Natural killer cell (primary cell): ENCODE measurements at places on chromosomes 2 and 18. TPM values are rescaled to one million over a fixed set of nuclear protein-coding genes. Genes with fewer than 3 reads are reported as not detected.

- DNase-seq, result peak; percentile 54
Measured at GRCh38 chr2:143246815-143247744, 117.9 kb downstream of the ARHGAP15 start.

DNA sequence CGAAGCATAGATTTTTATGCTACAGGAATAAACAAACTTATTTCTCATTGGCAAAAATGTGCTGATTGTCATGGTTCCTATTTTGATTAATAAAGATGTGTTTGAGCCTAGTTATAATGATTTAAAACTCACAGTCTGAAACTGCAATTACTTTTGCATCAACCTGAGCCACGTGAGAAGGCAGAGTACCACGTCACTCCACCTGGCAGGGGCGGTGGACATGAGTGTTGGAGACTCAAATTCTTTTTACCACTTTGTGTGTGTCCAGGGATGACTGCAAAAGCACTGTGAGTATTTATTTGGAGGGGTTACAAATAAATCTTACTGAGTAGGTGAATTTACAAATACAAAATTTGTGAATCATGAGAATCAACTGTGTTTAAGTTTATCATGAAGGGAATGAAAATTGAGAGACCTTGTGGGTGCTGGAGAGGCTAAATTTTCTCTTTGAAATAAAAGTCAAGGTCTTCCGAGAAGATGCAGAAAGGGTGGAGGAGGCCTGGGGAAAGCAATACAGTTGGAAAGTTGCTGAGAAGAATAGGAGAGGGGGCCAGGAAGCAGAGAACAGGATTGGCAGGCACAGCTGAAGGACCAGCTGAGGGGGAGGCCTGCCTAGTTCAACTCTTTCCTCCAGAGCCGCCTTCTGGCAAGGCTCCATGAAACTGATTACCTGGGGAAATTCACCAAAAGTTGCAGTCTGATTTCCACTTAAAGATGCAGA, 316.4 kb downstream of the MYCN start:
- DNase-seq, result no peak

- no peak for DNase-seq
Measured at GRCh38 chr2:234110219-234110618, 59.7 kb downstream of the SPP2 start.

The SRD5A2 gene
- not detected for total RNA-seq

DNA sequence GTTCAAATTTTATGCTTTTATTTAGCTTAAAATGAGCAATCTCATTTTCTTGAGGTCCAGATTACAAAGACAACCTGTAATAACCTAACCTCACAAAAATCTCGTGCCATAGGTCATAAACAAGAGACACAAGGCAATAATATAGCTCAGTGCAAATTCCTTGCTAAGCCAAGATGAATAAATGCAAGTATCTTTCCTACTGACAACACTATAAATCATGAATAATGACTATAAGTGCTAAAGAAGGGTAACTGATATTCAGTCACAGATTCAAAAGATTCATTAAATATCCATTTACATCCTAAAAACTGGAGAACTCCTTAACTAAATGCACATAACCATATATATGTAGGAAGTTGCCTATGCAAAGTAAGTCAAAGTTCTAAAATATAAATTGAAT, 1641.6 kb downstream of the LRP1B start:
- DNase-seq, result no peak

GRCh38 chr2:30932870-30933269, 125.6 kb upstream of the CAPN13 start:
- no peak for DNase-seq

DNA sequence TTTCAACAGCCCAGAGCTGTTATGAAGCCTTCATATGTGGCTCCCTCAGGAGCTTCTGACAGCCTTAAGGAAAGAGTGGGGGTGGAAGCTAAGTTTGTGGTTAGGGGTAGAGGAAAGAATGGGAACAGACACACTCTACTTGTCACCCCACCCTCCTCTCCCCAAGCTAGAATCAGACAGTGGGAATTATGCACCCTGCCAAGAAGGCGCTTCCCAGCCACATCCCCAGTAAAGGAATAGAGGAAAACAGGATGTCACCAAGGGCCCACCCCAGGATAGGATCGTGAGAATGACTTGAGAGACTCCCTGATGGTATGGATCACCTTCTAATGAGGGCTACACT, 32.4 kb upstream of the EML4 start:
- no peak for DNase-seq

- DNase-seq, result no peak
Measured at GRCh38 chr2:108637304-108637669, 82.0 kb upstream of the RANBP2 start.

The TBC1D8 gene
- 2.2 TPM for total RNA-seq

DNA sequence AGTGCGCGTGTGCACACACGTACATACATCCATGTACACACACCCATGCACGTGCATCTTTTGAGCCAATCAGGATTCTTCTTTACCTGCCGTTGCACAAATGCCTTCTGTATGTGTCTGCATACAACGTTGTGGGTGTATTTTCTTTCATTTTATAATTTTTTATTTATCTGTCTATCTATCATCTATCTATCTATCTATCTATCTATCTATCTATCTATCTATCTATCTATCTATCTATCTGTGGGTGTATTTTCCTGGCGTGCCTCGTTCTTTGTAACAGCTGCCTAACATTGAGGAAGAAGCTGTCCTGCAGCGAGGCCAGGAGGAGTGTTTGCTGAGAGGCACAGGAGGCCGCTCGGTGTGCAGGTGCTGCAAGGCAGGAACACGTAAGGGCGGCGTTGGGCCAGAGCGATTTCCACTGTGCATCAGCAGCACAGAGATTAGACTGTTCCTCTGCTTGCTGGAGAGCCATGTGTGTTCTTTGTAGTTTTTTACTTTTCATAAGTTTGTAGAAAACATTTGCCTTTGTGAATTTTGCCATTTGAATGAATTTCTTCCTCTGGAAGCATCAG, 84.4 kb downstream of the DGKD start:
- DNase-seq, result no peak

- DNase-seq, result no peak
Measured at GRCh38 chr2:225429717-225430116, 30.2 kb downstream of the NYAP2 start.

- no peak for DNase-seq
Measured at GRCh38 chr2:3043726-3044125, 333.9 kb downstream of the EIPR1 start.

- no peak for DNase-seq
Measured at GRCh38 chr2:22536133-22536532, 848.8 kb upstream of the KLHL29 start.

The MFSD2B gene
- not detected for total RNA-seq

DNA sequence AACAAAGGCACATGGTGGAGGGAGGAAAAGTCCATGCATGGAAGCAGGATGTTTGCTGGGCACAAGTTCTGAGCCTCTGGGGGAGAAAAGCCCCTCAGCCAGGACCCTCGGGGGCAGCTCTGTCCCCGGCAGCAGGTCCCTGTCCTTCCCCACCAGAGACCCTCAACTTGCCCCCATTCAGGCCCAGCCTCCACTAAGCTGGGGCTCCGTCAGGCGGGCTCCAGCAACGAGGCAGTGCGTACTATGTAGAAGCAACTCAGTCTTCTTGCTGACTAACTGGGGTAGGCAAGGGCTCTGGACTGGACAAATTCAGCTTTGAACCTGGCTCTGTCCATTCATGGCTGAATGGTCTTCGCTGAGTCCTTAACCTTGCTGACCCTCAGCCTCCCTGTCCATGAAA, 23.0 kb downstream of the CFAP65 start:
- DNase-seq, result no peak

DNA sequence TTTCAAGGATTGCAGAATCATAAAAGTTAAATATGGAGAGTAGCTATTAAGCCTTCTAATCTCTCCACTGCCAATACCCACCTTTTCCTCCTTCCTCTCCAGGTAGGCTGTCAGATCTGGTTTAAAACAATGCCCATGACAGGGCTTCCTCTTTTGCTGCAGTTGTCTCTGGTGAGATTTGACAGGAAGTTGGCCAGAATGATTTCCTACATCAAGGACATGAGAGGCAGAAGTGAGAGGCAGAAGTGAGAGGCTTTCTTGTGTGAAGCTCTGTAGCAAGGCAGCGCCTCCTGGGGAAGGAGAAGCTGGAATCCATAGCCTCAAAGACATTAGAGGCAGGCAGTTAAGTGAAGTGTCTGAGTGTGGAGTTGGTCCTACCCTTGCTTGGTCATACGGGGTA, 385.7 kb downstream of the HRH4 start:
- no peak for DNase-seq

GRCh38 chr2:61970807-61971556, 65.5 kb downstream of the COMMD1 start:
- no peak for DNase-seq

The STARD6 gene
- total RNA-seq, result not detected

- DNase-seq, result no peak
Measured at GRCh38 chr2:129884221-129884786, 95.2 kb upstream of the RAB6C start.

- DNase-seq, result no peak
Measured at GRCh38 chr2:222761888-222762287, 90.4 kb downstream of the MOGAT1 start.

- DNase-seq, result no peak
Measured at GRCh38 chr2:118250001-118250400, 161.7 kb downstream of the INSIG2 start.

The ASIC4 gene
- total RNA-seq, result 0.20 TPM

GRCh38 chr2:55155764-55156281, 76.3 kb downstream of the CLHC1 start:
- no peak for DNase-seq

DNA sequence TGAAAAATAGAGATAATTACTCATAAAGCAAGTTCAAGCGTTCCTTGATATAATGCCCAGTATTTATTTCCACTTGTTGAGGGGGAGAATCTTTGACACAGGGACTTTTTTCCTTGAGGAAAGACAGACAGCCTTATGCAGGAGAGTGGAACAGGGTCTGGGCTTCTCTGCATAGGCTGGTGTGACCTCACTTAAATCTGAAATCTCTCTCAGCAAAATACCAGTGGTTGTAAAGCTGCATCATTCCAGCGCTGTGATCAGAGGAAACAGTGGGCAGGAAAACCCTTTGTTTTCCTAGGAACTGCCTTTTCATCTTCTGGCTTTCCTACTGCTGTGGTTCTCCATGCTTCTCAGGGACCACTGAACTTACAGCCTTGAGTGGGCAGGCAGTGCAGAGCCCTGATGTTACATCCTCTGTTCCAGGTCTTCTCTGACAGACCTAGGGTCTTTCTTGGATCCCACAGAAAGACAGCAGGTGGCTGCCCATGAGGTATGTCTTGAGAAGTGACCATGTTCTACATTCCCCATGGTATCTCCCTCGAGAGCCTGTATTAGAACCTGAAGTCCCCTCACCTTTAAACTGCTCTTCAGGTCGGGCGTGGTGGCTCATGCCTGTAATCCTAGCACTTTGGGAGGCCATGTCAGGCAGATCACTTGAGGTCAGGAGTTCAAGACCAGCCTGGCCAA, 17.6 kb upstream of the MAP4K4 start:
- DNase-seq, result no peak

The G6PC2 gene
- not detected for total RNA-seq

DNA sequence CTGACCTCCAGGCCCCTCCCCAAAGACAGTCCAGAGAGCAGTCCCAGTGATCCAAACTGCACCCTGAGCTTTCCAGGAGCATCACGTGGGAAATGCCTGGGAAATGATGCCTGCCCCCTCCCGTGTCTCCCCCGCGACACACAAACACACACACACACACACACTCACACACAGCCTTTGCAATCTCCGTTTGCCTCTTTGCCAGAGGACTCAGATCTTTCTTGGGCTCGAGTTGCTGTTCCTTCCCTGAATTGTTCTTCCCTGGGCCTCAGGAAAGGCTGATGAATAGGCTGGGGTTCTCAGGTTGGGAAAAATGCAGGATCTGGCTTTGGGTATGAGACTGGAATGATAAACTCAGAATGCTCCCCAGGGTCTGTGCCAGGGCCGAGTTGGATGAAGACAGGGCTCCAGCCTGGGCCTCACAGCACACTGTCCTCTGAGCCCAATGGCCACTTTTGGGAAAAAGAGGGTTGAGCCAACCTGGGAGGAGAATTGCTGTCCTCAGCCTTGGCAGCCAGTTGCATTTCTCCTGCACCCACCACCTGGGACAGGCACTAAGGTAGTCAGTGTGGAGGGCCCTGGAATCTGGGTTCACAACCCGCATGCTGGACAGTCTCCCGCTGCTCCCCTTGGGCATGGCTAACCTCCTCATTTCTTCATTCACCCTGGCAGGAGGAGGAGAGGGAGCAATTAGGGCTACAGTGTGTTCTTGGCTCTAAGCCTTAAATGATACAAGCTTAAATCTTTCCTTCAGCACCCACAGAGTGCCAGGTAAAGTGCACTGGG, 43.9 kb upstream of the ATP6V1B1 start:
- no peak for DNase-seq

The GNAL gene
- 10.9 TPM for total RNA-seq
